Heart right ventricle (tissue), 16 donors: ENCODE measurements at places on chromosomes 12 and 14. TPM values are rescaled to one million over a fixed set of nuclear protein-coding genes. Genes with fewer than 3 reads are reported as not detected.

DNA sequence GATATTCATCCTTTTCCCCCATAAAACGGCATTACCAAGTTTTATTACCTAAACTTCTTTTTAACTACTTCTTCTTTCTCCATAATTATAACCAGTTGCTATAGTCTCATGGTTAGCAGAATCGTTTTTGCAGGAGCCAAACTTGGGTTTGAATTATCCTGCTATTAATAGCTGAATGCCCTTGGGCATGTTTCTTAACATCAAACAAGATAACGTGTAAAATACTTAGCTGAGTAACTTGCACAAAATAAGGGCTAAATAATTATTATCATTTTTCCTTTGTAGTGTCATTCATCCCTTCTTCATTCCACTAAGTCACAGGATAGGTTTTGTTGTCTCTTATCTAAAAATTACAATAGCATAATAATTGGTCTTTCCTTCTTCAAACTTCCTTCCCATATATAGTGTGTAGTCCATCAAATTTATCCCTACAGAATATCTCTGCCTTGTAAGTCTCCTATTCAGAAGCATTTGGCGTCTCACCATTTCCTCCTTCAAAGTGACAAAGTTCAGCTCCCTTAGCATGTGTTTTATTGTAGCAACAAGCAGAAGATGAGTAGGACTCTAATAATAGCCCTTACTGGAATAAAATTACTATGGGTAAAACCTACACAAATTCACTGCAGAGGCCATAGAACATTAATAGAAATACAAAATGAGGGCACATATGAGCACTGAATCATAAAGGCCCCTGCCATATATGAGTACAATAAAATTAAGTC, 63.8 kb downstream of the FAR2 start:
- H3K27ac ChIP-seq: no peak overlapping the region
- H3K27me3 ChIP-seq: no peaks in the 10 kb centered on the region
- H3K4me1 ChIP-seq: peaks cover 20% of the 10 kb centered on the region
- no peak for DNase-seq
- no peaks in the 10 kb centered on the region for H3K36me3 ChIP-seq

LETMD1 gene
- 17.7 TPM for total RNA-seq

KSR2 gene
- 0.02 TPM for total RNA-seq

RNF212B gene
- total RNA-seq: not detected

DNA sequence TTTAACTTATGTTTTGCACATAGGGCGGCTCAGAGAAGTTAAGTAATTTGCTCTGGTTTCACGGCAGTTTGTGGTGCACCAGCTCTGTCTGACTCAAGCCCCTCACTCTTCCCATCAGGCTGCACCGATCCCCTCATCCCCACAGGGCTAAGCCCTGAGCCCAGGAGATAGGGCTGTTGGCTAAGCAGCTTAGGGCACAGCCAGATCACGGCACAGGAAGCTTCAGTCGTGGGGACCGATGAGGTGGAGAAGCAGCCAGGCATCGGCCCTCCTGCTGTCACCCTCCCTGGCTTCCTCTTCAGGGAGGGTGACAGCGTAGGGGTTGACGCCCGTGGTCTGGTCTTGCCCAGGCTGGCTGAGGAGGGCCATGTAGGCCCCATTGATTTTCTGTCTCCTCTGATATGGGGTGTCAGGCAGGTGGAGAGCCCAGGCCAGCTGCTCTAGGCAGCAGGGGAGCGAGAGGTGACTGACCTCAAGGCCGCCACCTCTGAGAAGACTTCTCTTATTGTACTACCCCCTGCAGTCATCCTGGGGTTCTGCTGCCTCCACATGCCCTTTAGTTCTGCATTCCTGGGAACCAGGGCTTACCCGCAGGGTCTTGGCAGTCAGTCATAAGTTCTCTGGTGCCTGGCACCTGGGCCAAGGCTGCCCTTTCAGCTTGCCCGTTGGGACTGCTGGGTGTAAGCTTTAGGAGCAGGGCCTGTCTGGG, 166.4 kb downstream of the TSPAN9 start:
- H3K4me1 ChIP-seq: peaks cover 26% of the 10 kb centered on the region
- no peaks in the 10 kb centered on the region for H3K36me3 ChIP-seq
- H3K27ac ChIP-seq: peak overlapping the region; percentile 93
- no peak for DNase-seq
- no peaks in the 10 kb centered on the region for H3K27me3 ChIP-seq
